ENCODE measurements at places on chromosomes 4 and X. TPM values are rescaled to one million over a fixed set of nuclear protein-coding genes. Genes with fewer than 3 reads are reported as not detected.
A peak's percentile ranks its signal among the peaks of the same experiment; 100 is the strongest.

GRCh38 chr4:145602129-145602760, 16.9 kb upstream of the MMAA start:
- H3K27ac ChIP-seq: no peak overlapping the region
- no peaks in the 10 kb centered on the region for H3K4me1 ChIP-seq
- H3K4me3 ChIP-seq: no peak overlapping the region
- H3K36me3 ChIP-seq: peaks cover 5% of the 10 kb centered on the region
- peaks cover 15% of the 10 kb centered on the region for H3K27me3 ChIP-seq
- DNase-seq: no peak

The CXCL13 gene
- not detected for total RNA-seq

The RTL5 gene
- 0.08 TPM for total RNA-seq

DNA sequence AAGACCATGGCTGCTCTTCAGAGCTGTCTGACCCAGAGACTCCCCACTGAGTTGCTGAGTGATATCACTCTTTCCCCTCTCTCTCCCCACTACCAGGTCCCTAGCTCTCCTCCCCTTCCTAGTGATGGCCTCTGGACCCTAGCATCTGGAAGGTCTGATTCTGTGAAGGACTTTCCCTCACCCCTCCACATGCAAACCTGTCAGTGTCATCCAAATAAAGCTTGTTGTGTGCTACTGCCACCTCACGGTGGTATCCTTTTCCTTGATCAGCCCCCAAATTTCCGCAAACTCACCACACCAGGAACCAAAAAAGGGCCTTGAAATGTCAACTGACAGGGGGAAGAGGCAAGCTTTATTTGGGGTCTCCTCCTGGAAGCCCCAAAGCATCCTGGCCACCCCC, 500.2 kb downstream of the IDS start:
- no peaks in the 10 kb centered on the region for H3K27me3 ChIP-seq
- H3K4me3 ChIP-seq: no peak overlapping the region
- H3K27ac ChIP-seq: no peak overlapping the region
- DNase-seq: no peak

GRCh38 chr4:36027203-36027602, 217.1 kb downstream of the ARAP2 start:
- no peak overlapping the region for H3K4me3 ChIP-seq
- no peak for DNase-seq
- H3K27me3 ChIP-seq: no peaks in the 10 kb centered on the region
- H3K27ac ChIP-seq: no peak overlapping the region
- H3K36me3 ChIP-seq: no peaks in the 10 kb centered on the region

The EGFL6 gene
- 2.2 TPM for total RNA-seq

DNA sequence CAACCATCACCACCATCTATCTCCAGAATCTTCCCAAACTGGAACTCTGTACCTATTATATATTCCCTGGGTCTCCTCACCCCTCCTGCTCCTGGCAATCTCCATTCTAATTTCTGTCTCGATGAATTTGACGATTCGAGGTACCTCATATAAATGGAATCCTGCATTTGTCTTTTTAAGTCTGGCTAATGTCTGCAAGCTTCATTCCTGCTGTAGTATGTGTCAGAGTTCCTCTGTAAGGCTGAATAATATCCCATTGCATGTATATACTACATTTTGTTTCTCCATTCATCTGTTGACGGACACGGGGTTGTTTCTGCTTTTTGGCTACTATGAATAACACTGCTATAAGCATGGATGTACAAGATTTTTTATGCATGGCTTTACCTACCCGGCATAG, 19.5 kb downstream of the PRKG2 start:
- H3K36me3 ChIP-seq: no peaks in the 10 kb centered on the region
- no peak overlapping the region for H3K4me3 ChIP-seq
- H3K27me3 ChIP-seq: no peaks in the 10 kb centered on the region
- no peaks in the 10 kb centered on the region for H3K4me1 ChIP-seq

DNA sequence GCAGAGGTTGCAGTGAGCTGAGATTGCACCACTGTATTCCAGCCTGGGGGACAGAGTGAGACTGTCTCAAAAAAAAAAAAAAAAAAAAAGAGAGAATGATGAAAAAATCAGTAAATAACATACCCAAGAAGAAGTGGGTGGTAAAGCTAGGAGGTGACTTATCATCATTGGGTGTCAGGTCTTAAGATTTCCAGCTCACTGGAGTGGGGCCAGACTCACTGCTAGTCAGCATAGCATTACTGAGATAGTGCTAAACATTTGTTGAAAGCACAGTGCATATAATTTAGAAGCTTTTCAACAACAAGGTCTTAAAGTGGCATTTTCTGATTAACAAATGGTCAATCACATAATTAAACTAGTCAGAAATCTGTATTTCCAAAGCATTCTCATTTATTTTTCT, 221.8 kb upstream of the GYPA start:
- H3K36me3 ChIP-seq: no peaks in the 10 kb centered on the region
- no peaks in the 10 kb centered on the region for H3K4me1 ChIP-seq
- no peak for DNase-seq
- peaks cover 3% of the 10 kb centered on the region for H3K27me3 ChIP-seq
- no peak overlapping the region for H3K4me3 ChIP-seq

- no peak overlapping the region for H3K4me3 ChIP-seq
- no peak for DNase-seq
- H3K36me3 ChIP-seq: no peaks in the 10 kb centered on the region
- H3K4me1 ChIP-seq: no peaks in the 10 kb centered on the region
- H3K27ac ChIP-seq: no peak overlapping the region
Measured at GRCh38 chr4:165048170-165048569, 5.5 kb upstream of the TRIM75 start.

The H2BW2 gene
- total RNA-seq: not detected

- H3K36me3 ChIP-seq: no peaks in the 10 kb centered on the region
- no peak for DNase-seq
- H3K27me3 ChIP-seq: peaks cover 9% of the 10 kb centered on the region
- H3K4me3 ChIP-seq: no peak overlapping the region
- peaks cover 11% of the 10 kb centered on the region for H3K4me1 ChIP-seq
- H3K27ac ChIP-seq: no peak overlapping the region
Measured at GRCh38 chrX:106917830-106918500, 2.2 kb upstream of the CLDN2 start.

DNA sequence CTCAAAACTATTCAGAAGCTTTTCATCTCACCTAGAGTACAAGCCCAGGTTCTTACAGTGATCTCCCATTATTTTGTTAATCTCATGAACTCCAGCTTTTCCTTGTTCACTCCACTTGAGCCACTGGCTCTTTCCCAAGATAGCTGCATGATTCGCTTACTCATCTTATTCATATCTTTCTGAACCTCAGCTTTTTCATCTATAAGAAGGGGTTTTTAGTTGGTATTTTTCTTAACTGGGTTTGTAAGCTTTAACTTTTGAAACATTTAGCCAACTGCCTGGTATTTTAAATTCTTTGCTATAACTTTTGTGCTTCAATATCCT, 24.0 kb downstream of the GIMD1 start:
- peaks cover 45% of the 10 kb centered on the region for H3K36me3 ChIP-seq
- no peak for DNase-seq
- peaks cover 40% of the 10 kb centered on the region for H3K4me1 ChIP-seq
- no peaks in the 10 kb centered on the region for H3K27me3 ChIP-seq
- no peak overlapping the region for H3K4me3 ChIP-seq

- DNase-seq: no peak
- H3K36me3 ChIP-seq: peaks cover 11% of the 10 kb centered on the region
Measured at GRCh38 chr4:55866973-55867574, 13.6 kb downstream of the EXOC1 start.

- H3K27ac ChIP-seq: no peak overlapping the region
- DNase-seq: no peak
- H3K4me1 ChIP-seq: no peaks in the 10 kb centered on the region
Measured at GRCh38 chr4:45865781-45866180, 258.1 kb downstream of the GABRG1 start.

DNA sequence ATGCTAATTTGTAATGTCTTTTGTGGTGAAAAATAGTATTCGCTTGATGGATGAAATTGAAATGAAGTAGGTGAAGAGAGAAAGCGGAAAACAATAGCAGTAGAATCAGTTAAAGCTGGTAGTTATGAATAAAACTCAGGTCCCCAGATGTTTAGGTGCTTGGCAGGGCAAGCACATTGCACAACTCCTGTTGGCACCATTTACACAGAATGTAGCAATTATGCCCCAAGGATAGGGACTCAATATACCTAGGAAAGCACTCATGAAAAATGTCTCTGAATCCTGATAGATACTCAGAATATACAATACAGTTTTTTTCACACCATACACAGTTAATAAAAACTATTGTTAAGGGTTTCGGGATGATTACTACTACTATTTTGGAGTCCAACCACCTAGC, 26.5 kb upstream of the GRIA3 start:
- DNase-seq: no peak
- H3K4me1 ChIP-seq: no peaks in the 10 kb centered on the region
- no peaks in the 10 kb centered on the region for H3K36me3 ChIP-seq
- H3K27me3 ChIP-seq: no peaks in the 10 kb centered on the region
- H3K4me3 ChIP-seq: no peak overlapping the region

DNA sequence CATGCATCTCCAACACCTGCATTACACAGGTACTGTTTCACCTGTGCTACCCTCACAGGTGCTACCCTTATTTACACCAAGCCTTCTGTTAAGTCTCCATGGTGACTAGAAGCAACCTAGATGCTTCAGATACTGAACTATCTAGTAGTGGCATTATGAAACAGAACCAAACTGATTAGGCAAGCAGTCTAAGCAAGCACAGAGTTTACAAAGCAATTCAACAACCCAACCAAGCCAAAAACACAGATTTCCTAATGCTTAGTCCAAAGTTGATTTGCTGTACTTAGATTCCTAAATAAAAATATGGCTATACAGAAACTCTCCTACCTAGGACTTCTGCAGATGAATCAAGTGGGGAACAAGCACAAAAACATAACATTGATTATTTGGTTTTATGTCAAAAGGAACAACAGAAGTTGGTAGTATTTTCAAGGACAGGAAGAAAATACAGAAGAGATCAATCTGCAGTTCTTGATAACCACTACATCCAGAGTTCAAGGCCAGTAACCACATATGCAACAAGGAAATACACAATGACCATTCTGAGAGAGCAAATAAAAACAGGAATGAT, 3.2 kb downstream of the TAPT1 start:
- no peak for DNase-seq
- peaks cover 53% of the 10 kb centered on the region for H3K4me1 ChIP-seq
- H3K36me3 ChIP-seq: peaks cover 25% of the 10 kb centered on the region
- H3K27me3 ChIP-seq: no peaks in the 10 kb centered on the region
- no peak overlapping the region for H3K27ac ChIP-seq
- peak overlapping the region; percentile 85 for H3K4me3 ChIP-seq

DNA sequence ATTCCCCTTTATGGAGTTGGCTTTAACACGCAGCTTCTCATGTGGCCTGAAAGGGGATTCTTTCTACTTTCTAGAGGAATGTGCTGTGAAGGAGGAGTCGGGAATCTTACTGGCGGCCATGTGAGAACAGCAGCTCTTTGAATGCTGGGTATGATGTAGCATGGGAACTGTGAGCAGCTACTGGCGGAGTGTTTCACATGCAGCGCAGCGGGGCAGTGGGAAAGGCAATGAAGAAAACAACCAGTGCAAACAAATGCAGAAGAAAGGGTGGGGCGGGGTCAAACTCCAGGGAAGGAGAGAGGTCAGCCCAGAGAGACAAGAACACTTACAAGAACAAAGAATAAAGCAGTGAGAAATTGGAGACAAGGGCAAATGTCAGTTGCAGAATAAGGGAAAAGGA, 363.8 kb upstream of the FTHL17 start:
- no peak overlapping the region for H3K27ac ChIP-seq
- no peaks in the 10 kb centered on the region for H3K36me3 ChIP-seq
- no peaks in the 10 kb centered on the region for H3K4me1 ChIP-seq
- no peak for DNase-seq
- no peak overlapping the region for H3K4me3 ChIP-seq

- H3K36me3 ChIP-seq: peaks cover 18% of the 10 kb centered on the region
- no peak for DNase-seq
- no peak overlapping the region for H3K4me3 ChIP-seq
- no peaks in the 10 kb centered on the region for H3K27me3 ChIP-seq
Measured at GRCh38 chr4:25837107-25837506, 25.7 kb downstream of the SEL1L3 start.

The SLC10A3 gene
- 18.0 TPM for total RNA-seq

The SPANXN1 gene
- total RNA-seq: not detected

The ARMCX1 gene
- total RNA-seq: 7.3 TPM

DNA sequence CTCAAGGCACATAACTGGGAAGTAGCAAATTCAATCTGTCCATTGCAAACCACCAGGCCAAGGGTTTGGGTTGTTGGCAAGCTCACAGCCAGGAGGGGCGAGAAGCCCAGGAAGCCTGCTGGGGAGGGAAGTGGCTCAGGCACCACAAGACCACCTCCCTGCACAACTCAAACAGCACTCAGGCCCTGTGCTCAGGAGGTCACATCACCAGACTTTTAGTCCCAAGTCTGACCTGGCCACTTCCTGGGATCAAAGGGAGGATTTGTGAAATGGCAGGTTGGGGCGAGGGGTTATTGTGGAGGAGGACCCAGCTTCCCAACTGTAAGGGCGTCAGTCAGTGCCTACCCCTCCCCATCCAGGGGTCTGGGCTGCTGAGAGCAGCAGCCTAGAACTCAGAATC, 2.3 kb downstream of the ATP5ME start:
- H3K36me3 ChIP-seq: peaks cover 22% of the 10 kb centered on the region
- H3K4me3 ChIP-seq: no peak overlapping the region

GRCh38 chr4:77001907-77002306, 52.4 kb downstream of the SEPTIN11 start:
- H3K27me3 ChIP-seq: no peaks in the 10 kb centered on the region
- peaks cover 37% of the 10 kb centered on the region for H3K4me1 ChIP-seq
- no peak overlapping the region for H3K27ac ChIP-seq
- peaks cover 60% of the 10 kb centered on the region for H3K36me3 ChIP-seq

DNA sequence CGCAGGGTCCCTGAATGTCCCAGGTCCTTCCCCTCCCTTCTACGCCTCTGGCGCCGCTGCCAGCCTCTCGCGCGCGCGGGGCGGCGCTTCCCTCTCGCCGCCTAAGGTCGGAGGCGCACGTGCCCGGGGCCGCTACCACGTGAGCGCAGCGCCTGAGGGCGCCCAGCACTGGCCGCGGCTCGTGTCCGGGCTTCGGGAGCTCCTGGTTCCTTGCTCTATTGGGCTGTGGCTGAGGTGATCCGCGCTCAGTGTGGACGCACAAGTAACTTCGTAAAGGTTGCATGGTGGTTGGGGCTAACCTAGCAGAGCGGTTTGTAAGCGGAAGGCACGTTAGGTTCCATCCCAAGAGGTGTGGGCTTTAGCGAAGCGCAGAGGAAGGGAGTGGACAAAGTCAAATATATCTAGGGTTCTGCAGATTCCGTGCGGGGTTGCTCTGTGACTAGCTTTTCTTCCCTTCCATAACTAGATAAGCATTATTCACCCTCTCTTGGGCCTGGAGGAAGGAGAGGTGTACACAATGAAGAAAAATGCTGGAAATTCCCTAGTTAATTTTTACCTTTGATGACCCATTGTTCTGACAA, 1.8 kb downstream of the TLL1 start:
- DNase-seq: peak; percentile 3
- H3K36me3 ChIP-seq: no peaks in the 10 kb centered on the region
- peaks cover 2% of the 10 kb centered on the region for H3K4me1 ChIP-seq
- peaks cover 61% of the 10 kb centered on the region for H3K27me3 ChIP-seq

The RAP1GDS1 gene
- total RNA-seq: 61.8 TPM

The CXorf51B gene
- total RNA-seq: not detected

Data from activated naive CD8-positive, alpha-beta T cell treated with anti-CD3 and anti-CD28 coated beads for 36 hours (primary cell).